Left colon (tissue), 2 donors: ENCODE measurements at places on chromosomes 13 and 19. TPM values are rescaled to one million over a fixed set of nuclear protein-coding genes. Genes with fewer than 3 reads are reported as not detected.

SHANK1 gene
- total RNA-seq: 0.21 TPM

- no peak for DNase-seq
Observed at GRCh38 chr19:5988517-5989387, 10.8 kb upstream of the RANBP3 start.

CD209 gene
- total RNA-seq: 2.6 TPM

DNA sequence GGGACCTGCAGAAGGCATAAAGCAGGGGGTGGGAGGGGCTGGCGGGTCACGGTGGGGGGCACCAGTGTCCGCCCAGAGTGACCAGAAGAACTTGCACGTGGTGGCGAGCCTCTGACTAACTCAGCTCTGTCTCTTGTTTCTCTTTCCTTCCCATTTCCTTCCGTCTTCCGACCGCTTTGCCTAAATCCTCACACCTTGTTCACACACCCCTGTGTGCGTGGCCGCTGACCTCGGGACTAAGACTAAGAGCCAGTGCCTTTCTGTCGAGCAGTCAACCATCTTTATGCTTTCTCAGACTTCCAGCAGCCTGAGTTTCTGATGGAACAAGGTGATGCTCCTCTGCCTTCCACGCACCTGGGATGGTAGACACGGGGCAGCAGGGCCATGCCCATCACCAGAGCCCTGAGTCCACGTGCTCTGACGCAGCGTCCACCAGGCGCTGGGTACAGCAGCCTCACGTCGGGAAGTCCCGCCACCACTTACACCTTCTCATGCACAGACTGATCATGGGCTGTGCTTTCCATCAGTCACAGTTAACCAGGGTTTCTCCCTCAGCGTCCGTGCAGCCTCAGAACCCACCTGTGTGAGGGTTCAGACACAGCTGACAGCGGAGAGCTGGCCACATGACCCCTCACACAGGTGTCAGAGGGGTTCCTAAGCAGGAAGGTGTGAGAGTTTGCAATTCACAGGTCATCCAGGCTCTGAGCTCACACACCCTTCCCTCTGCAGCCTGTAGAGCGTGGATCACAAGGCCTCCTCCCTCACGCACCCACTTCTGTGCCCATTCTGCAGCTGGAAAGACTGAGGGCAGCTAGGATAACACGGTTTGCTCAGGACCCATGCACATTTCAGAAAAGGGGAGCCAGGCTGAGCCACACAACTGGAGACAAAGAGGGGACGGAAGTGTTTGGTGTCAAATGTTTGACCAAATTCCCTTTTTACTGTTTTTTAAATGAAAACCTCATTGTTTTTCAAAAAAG is 90.7 kb upstream of the MCF2L start:
- no peak for DNase-seq

DNA sequence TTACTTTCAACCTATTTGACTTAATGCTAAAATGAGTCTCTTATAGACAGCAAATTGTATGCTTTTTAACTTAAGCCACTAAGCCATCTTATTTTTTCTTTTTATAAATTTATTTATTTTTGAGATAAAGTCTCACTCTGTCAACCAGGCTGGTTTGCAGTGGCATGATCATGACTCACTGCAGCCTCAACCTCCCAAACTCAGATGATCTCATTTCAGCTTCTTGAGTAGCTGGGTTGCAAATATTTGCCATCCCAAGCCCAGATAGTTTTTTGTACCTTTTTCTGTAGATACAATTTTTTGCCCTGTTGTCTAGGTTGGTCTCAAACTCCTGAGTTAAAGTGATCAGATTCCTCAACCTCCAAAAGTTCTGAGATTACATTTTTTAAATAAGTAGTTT is 27.1 kb downstream of the ZNF714 start:
- no peak for DNase-seq

GRCh38 chr19:45045671-45046353 is 7.0 kb downstream of the CLASRP start:
- no peak for DNase-seq

DNA sequence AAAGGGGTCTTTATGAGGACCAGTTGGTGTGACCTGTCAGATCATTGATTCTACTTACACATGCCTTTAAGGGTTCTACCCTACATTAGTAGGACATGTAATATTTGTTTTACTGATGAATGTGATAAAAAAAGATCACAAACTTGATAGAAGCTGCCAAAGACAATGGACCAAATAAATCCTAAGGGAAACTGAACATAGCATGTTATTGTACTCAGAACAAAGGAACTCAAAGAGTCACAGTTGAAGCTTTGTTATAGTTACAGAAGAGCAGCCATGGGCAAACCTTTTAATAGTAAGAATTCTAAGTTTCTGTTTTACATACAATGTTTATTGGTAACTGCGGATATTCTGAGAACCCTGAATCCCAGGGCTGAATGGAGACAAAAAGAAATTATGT is 780.1 kb downstream of the SLITRK6 start:
- DNase-seq: no peak

PRSS57 gene
- not detected for total RNA-seq

PRR20A gene
- not detected for total RNA-seq

GRCh38 chr19:28494461-28494860 is 718.5 kb downstream of the UQCRFS1 start:
- no peak for DNase-seq

GRCh38 chr13:114334305-114335053 is 20.2 kb downstream of the CHAMP1 start:
- no peak for DNase-seq

DNA sequence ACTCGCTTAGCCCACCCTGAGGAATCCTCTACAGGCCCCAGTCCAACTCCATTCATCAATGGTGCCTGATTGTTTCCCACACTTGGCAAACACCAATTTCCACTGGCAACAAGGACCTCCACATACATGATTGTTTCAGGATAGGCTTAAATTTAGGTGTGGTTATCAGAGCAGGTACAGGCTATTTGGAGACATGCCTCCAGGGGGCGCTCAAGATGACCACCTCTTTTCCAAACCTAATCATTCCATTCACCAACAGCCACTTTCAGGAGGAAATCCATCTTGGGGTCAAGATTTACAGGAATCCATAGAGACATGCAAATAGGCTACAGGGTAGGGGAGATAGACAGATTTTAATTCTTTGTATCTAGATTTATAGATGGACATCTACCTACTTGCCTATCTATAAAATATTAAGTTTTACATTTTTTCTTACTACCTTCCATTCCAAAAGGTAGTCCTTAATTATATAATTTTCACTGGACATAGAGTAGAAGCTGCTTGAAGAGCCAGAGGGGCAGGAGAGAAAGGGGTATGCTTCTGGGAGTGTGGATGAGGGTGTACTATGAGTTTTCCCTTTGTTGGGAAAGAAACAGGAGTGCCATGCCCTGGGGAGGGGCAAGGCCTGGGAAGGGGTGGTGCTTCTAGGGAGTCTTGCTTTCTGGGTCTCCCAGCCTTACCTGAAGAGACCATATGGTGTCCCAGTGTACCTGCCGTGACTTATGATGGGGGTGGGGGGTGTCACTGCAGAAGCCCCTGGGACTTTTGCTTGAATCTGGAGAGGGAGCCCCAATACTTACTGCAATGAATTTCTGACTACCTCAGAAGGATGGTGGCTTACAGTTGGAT is 14.1 kb upstream of the PCDH8 start:
- peak; percentile 58 for DNase-seq

- DNase-seq: no peak
Observed at GRCh38 chr13:105773863-105774538, 761.5 kb downstream of the EFNB2 start.

DNA sequence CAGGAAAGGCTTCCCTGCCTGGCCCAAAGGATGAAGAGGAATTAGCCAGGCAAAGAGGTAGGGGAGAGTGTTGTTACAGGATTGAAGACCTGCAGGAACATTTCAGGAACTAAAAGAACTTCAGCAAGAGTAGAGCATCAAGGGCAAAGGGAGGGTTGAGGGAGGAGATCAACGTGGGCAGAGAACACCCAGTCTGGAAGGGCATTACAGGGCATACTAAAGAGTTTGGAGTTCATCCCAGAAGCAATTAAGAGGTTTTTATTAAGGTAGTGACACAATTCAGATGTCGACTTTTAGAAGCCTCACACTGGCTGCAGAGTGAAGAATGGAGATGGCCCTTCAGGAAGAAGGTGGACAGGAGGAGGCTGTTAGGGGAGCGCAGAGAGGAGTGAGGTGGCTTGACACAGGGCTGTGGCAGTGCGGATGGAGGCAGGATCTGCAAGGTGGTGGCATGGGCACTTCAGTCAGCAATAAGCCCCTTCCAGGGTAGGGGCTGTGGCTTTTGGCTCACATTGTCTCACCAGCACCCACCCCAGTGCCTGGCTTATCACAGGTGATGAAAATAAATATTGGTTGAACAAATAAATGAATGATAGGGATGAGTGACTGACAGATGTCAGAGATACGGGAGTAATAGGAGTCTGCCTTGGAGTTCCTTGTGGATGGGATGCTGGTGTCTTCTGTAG is 24.9 kb downstream of the TEX26 start:
- DNase-seq: no peak

EID2 gene
- total RNA-seq: 10.4 TPM

ZNF808 gene
- total RNA-seq: 34.9 TPM

GRCh38 chr13:102751886-102752285 is 21.7 kb downstream of the TEX30 start:
- DNase-seq: no peak

GRCh38 chr13:74860789-74861188 is 621.2 kb downstream of the TBC1D4 start:
- DNase-seq: no peak

GIPR gene
- 22.6 TPM for total RNA-seq
